ENCODE measurements at places on chromosomes 1 and 21.
A peak's percentile ranks its signal among the peaks of the same experiment; 100 is the strongest.

DNA sequence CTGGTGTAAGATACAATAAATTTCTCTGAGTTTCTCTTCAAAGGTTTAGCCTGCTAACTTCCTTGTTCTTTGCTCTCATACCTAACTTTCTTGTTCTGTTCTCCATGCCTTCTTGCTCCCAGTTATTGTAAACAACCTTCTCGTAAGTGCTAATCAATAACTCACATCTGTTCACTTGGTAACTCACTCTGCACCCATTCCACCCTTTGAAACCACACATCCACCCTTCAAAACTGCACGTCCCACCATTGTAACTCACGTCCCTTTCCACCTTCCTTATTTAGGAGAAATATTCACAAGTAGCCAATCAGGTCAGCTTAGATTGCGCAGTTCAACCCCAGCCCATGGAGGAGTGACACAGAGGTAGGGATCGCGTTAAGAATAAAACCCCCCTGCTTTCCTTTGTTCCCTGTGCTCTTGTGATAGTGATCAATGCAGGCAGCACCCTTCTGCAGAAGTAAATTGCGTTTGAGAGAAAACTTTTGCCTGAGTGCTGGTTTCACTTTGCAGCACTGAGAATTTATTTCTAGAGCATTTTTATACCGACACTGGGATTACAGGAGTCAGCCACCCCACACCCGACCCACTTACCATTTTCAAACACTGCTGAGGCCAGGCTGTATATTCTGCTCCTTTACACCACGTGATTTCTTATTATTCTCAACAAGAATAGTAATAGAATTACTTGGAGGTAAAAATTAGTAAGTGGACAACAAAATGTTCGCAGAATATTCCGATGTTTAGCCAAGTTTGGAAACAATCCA, 789.2 kb upstream of the RGS18 start:
- DNase-seq = no peak

GRCh38 chr1:55819011-55819410, 603.8 kb upstream of the USP24 start:
- DNase-seq = no peak

DNA sequence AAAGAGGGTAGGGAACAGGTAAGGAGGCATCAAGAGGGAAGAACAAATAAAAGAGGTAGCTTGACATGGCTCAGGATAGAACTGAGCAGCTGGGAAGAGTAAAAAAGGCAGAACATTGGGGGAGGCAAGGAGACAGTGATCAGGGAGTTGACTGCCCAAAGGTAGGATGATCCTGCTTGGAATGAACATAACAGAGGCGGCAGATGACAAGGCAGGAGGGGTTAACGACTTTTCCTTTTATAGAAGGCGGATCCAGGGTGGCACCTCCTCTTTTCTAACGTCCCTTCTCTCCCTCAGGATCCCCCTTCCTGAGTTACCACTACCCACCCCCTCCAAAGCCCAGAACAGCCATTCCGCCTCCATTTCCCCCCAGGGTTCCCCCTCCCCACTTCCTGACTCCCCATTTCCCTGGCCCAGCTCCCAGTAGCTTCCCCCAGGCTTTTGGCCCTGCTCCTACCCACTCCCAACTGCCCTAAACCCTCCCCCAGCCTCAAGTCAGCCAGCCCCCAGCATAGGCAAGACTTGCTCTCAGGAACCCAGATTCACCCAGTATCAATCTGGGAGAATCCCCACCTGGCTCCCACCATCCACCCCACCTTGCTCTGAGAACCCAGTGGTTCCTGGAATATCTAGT, 769 bp upstream of the ADAMTS4 start:
- DNase-seq = no peak

DNA sequence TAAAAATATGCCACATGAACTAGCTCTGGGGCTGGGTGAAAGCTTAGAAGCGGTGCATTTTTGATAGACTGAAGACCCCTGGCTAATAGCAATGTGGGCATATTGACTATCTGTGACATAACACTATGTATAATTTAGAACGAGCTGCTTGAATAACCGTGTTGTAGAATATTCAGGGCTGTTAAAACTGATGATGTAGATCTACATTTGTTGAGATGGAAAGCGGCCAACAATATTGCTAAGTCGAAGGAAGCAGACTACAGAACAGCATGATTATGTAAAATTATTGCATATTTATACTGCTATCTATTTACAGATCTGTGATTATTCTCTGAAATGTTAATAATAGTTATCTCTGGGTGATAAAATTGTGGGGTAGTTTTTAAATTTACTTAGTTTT, 41.1 kb upstream of the BCL10 start:
- no peak for DNase-seq

- DNase-seq = no peak
These were observed 85.6 kb upstream of the WNT4 start for GRCh38 chr1:22228505-22228911.

- peak; percentile 46 for DNase-seq
These were observed 22.4 kb upstream of the BCAR3 start for GRCh38 chr1:93704052-93704451.

- DNase-seq = no peak
These were observed 83.1 kb downstream of the KCNN3 start for GRCh38 chr1:154786804-154787570.

DNA sequence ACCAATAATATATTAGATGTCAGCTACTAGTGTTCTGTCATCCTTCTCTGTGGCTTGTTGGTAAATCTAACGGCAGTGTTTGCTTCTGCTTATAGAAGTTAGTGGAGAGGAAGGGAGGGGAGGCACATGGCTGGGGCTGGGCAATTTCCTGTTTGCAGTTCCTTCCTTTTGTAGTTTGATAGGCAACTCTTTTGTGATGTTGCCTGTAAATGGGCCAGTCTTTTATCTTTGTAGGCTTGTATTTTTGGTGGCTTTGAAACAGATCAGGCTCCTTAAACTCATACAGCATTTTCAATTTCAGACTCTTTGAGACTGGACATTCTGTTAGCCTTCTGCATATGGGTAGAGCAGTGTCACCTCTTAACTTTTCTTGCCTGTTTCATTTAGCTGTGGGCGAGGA, 48.1 kb downstream of the CDC14A start:
- peak; percentile 72 for DNase-seq

- no peak for DNase-seq
These were observed 31.2 kb downstream of the GNPAT start for GRCh38 chr1:231272173-231272572.

GRCh38 chr21:19853061-19853460, 1145.1 kb upstream of the NCAM2 start:
- DNase-seq = no peak

DNA sequence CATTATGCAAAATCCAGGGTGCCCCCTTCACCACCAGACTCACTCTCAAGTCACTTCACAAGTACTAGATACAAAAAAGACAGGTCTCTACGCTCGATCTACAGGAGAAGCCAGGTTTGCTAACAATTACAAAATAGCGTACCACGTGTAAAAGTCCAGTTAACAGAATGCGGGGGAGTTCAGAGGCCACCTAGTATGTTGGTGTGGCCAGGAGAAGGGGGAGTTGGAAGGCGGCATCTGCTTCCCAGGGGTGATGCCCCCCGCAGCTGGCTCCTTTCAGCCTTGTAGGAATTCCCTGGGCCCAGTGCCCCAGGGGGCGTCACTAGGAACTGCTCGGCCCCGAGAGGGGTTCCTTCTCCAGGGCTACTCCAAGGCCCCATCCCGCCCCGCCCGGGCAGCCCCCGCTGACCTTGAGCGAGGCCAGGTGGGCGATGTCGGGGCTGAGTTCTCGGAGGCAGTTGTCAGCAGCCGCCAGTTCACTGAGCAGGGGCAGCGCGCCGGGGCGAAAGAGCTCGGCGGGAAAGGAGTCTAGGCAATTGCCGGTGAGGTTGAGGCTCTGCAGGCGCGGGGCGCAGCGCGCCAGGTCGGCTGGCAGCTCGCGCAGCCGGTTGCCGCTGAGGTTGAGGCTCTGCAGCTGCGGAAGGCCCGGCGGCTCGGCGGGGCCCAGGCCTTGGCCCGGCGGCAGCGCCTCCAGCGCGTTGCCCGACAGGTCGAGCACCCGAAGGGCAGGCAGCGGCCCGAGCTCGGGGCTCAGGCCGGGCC, 664 bp downstream of the LRRC47 start:
- DNase-seq = no peak
